Stimulated activated CD4-positive, alpha-beta T cell treated with anti-CD3 and anti-CD28 coated beads, Interleukin-12 subunit alpha, Interleukin-12 subunit beta, amount 100 ng/mL, for 24 hours (primary cell): ENCODE measurements at places on chromosomes 3 and 15.

DNA sequence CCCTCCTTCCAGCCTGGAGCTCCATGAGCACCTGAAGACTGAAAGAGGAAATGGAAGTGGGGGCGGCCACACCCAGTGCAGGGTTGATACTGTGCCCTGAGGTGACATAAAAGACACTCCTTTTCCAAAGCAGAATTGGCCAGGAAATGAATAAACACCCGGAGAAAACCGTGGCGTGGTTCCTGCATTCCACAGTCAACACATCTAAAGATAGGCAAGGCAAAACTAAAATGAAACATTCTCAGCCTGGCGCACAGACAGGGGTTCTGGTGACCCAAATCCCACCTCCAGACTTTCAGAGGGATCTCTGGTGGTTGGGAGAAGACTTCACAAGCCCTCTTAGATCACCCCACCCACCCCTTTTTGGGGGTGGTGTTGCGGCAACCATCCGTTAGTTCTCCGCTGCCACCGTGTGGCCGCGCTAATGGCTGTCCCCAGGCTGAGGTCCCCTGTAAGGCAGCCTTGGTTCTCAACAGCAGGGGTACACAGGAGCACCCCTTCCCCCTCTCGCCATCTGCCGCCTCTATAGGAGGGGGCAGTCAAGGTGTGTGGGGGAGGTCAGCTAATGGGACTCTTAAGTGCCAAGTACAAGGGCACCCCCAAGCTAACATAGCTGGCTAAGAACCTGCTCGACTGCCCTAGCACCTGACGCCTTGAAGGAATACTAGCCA is 2.5 kb upstream of the MST1R start:
- no peak for DNase-seq

- no peak for DNase-seq
Observed at GRCh38 chr15:74504418-74504817, 36.6 kb upstream of the ARID3B start.

DNA sequence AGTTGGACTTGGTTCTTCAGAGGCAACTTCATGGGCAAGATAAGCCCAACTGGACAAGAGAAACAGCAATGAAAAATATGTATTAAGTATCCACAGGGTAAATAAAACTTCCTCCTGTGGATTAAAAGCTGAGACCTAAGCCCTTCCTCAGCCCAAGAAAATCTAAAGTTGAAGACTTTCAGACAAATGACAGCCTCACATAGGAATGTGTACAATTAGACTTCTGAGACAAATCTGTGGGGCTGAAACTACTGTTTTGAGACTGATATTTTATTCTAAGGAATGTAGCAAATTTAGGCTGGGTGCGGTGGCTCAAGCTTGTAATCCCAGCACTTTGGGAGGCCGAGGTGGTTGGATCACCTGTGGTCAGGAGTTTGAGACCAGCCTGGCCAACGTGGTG is 74.2 kb upstream of the IL12A start:
- no peak for DNase-seq

DNA sequence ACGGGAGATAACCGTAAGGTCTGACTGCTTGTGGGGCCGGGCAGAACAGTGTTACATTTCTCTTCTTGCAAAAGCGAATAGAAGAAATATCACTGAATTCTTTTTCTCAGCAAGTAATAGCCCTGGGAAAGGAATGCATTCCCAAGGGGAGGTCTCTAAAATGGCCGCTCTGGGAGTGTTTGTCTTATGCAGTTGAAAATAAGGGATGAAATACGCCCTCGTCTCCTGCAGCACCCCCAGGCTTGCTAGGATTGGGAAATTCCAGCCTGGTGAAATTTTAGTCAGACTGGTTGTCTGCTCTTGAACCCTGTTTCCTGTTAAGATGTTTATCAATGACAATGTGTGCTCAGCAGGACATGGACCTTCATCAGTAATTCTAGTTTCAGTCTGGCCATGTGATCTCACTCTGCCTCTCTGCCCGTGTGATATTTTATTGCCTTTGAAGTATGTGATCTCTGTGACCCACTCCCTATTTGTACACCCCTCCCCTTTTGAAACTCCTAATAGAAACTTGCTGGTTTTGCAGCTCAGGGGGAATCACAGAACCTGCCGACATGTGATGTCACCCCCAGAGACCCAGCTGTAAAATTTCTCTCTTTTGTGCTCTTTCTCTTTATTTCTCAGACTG is 715.6 kb downstream of the ROBO1 start:
- DNase-seq = no peak

DNA sequence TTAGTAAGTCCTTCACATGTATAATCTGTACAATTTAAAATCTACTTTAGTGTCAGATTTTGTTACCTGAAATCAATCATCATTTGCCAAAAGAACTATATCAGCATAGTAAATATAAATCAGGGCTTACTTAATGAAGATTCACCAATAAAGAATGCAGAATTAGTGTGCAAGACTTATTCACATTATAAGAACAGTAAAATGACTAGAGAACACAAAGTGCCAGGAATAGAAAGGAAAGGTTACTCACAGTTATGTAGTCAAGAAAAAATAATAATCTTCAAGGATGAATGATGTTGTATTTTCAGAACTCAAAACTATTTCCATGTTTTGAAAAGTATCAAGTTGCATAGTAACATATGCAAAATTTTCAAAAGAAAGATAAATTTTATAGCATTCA is 891.9 kb downstream of the ROBO1 start:
- no peak for DNase-seq
